ENCODE measurements at places on chromosomes 6 and 20.
A peak's percentile ranks its signal among the peaks of the same experiment; 100 is the strongest.

GRCh38 chr6:33693186-33694105, 18.1 kb downstream of the UQCC2 start:
- DNase-seq: no peak

DNA sequence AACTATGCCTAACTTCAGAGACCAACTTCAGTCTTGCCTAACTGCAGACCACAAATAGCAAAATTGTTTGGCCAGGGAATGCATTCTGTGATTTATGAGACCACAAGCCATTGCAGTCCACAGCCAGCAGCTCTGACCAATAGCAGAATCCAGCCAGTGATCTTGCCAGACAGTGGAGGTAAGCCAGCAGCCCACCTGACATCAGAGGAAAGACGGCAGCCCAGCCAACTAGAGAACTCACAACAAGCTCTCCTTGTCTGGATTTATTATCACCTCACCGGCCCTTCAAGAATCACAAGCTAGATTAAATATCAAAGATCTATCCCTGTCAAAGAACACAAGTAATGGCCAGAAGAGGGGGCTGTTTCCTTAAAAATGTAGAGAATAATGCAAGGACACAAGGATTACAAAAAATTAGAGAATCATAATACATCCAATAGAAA, 66.5 kb upstream of the SLC35F1 start:
- DNase-seq: peak; percentile 46

DNA sequence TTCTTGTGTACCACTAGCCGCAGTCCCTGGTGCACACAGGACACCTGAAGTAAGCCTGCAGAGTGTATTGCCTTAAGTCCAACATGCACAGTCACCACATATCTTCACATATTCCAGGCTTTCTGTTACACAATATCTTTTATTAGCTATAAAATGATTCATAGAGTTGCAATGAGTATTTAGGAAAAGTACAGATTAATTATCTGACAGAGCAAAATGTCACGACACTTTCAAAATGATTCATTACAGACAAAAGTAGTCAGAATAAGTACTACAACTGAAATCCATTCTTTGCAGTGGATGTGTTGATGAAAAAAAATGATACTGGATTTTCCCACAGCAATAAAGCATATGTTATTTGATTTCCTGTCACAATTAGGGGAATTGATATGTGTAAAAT, 199.5 kb upstream of the ASCC3 start:
- no peak for DNase-seq

DNA sequence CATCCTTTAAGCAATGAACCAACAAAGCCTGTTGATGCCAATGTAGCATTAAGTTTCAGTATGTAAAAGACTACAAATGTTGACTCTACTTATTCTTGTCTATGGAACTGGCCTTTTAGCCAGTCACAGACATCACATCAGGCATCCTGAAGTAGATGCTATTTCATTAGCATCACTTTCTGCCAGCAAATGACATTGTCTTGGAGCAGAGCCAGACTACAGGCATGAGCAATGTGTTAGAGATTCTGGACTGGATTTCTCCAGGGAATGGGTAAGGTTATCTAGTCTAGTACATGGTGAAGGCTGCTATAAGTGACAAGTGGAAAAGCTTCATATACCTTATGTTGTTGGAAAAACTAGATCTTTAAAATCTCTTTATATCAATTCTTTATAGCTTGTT, 142.9 kb downstream of the ADGRB3 start:
- peak; percentile 86 for DNase-seq

DNA sequence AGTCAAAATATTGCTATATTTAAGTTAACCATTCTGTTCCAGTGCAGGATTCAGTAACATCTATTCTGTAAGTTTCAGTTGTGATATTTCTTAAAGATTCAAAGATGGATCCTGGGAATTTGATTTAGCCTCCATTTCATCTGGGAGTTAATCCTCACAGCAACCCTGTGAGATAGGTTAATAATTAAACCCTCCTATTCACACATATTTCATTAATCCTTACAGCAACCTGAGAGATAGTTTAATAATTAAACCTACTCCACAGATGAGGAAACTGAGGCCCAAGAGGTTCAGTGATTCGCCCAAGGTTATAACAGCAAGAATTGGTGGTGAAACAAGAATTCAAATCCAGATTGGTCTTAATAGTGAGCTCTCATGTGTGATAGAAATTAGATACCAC, 10.9 kb upstream of the ZBTB2 start:
- no peak for DNase-seq

GRCh38 chr6:80217794-80218193, 111.3 kb downstream of the BCKDHB start:
- peak; percentile 11 for DNase-seq

GRCh38 chr6:158677906-158678578, 28.2 kb downstream of the SYTL3 start:
- no peak for DNase-seq

DNA sequence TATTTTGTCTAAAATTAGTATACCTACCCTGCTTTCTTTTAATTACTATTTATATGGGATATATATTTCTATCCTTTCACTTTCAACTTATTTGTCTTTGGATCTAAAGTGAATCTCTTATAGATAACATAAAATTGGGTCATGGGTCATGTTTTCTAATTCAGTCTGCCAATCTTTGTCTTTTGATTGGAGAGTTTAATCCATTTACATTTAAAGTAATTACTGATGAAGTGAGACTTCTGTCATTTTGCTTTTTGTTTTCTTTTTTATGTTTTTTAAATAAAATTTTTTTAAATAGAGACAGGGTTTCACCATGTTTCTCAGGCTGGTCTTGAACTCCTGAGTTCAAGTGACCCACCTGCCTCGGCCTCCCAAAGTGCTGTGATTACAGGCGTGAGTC, 50.5 kb upstream of the PRDM1 start:
- no peak for DNase-seq

DNA sequence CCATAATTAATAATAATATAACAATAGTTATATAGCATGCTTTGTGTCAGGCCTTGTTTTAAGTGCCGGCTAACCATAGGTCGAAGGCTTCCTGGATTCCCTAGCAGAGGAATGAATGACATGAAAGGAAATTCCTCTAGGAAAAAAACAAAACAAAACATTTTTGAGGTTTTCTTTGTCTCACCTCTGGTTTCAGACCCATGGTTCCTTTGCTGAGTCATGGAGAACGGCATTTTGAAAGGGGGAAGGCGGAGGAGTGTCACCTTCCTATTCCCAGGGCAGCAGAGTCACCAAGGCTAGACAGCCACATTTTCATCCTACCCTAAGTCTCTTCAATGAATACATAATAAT, 25.3 kb upstream of the CCND3 start:
- DNase-seq: no peak

GRCh38 chr6:33815854-33816253, 12.1 kb upstream of the MLN start:
- peak; percentile 74 for DNase-seq

- no peak for DNase-seq
Measured at GRCh38 chr6:7911345-7911725, 747 bp upstream of the TXNDC5 start.

DNA sequence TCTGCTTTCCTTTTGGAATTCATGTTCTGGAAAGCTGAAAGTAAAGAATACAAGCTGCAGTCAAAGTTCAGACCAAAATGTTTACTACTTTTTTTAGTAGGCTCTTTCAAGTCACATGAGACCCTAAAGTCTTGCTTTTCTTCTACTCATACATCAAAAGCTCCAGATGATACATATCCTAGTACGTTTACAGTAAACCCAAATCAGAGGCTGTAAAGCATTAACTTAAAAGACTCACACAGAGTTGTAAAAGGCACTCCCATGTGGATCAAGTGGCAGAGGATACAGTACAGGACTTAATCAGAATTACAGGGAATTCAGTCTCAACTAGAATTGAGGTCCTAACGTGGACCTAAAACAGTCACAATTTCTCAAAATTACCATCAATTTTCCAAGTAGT, 40.7 kb downstream of the STK38 start:
- DNase-seq: no peak
